ENCODE measurements at places on chromosomes 13 and 19.

- no peak for DNase-seq
These were observed 1.1 kb downstream of the TMEM147 start for GRCh38 chr19:35546532-35546931.

GRCh38 chr19:2775556-2776430 lies 7.3 kb downstream of the SGTA start:
- DNase-seq: no peak

DNA sequence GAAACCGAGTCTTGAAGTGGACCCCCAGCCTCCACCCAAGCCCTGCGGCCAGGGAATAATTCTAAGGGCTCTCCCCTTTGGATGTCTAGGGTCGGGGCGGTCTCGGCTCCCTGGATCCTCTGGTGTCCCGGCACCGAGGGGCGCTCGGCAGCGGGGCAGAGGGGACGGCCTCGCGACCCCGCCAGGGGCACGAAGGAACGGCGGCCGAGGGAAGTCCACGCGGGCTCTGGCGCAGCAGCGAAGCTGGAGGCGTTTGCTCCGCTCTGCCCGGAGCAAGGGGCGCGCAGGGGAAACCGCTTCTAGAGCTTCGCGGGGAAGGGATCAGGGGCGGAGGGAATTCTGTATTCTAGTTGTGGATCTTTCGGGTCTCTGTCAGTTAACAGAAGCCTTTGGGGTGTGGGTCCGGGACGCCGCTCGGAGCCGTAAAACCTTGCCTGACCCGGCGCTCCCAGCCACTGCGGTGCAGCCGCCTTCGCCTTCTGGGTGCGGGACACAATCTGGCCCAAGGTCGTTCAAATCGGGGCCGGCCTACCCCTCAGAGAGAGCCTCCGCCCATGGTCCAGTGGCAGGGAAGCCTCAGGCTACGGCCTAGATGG lies 118.2 kb downstream of the KCNRG start:
- peak; percentile 8 for DNase-seq

- DNase-seq: no peak
These were observed 2.2 kb upstream of the FCHO1 start for GRCh38 chr19:17748884-17749638.

DNA sequence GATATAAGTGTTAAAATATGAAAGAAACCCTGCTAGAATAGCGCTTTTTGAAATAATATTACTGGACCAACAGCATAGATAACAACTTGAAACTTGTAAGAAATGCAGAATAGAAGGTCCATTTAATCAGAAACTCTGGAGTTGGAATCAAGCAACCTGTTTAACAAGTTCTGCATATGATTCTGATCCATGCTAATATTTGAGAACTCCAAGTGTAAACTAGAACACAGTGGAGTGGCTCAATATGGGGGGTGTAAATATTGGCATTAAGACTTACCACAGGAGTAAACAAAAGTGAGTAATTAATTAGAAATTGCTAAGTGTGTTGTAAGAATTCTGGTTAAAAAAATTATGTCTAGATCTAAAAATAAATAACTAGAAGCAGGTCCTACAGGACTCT lies 151.2 kb downstream of the SLITRK1 start:
- DNase-seq: no peak

DNA sequence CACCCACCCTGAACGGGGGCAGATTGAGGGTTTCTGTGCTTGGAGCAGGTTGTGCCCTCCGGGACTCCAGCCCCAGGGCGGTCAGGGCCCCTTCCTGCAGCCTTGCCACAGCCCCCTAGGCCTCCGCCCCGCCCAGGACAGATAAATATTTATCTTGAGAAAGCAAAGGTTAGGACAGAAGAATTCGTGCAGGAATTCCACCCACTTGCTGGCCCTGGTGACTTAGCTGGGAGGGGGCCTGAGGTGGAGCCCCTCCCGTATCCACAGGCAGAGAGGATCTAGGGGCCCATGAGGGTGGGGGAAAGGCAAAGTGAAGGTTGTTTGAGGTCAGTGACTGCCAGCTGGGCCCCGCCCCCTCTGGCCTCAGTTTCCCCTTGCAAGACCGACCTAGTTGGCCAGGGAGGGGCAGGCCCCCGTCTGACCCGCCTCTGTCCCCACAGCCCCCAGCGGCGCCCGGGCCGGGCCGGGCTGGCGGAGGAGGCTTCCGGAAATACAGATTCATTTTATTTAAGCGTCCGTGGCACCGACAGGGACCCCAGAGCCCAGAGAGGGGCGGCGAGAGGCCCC lies 5.2 kb downstream of the MIDN start:
- DNase-seq: no peak

- DNase-seq: no peak
These were observed 66.8 kb downstream of the IPO5 start for GRCh38 chr13:98020271-98020670.

DNA sequence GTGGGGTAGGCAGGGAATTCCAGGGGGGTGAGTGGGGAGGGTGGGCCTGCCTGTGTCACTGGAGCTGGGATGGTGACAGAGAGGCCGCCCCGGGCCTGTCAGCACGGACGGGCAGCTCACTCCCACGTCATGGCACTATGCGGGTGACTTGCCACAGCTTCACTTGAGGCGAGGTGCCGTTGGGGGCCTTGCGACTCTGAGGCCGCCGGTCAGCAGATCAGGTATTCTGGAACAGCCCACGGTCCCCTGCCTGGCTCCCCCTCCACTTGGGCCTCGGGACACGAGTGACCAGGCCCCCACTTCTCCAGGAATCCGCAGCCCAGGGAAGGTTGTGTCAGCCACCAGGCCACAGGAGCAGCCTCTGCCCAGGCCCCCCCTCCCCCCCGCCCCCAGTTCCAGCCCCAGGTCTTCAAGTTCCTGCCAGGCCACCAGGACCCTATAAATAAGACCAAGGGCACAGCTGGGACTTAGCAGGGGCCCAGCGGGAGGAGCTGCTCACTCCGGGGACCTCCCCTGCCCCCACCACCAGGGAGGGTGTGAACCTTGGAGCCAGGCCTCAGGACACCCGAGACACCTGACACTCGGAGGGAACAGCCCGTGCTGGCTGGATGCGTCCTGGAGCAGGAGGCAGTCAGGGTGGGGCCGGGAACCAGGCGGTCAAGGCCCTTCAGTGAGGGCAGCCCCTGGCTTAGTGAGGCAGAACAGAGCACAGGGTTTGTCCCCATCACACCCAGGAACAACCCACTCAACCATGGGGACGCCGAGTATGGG lies 2.7 kb upstream of the MIDN start:
- no peak for DNase-seq

DNA sequence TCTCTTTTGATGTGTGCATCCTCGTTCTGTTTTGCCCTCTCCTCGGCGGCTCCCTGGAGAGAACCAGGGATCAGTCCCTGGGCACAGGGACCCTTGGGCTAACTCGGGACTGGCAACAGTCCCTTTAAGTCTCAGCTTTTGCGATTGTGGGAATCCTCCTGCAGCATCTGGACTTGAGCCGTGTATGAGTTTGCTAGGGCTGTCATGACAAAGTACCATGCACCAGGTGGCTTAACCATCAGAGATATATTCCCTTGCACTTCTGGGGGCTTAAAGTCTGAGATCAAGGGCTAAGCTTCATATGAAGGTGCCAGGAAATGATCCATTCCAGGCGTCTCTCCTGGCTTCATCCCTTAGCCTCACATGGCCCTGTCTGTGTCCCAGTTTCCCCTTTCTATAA lies 34.5 kb downstream of the ARHGEF18 start:
- DNase-seq: no peak

DNA sequence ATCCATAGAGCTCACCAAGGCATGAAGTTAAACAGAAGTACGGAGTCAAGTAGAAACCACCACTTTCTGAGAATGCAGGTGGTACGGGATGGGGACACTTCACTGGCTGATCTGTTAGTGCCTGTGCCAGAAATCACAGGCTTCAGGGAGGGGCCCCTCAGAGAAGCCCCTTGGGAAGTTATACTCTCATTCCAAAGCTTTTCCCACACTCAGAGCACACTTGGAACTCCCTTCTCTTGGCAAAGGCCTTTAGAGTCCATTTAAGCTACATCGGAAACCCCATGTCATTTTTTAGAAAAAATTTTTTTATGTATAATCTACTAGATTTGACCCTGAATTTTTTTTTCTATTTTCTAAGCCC lies 80.7 kb upstream of the WASF3 start:
- no peak for DNase-seq

- no peak for DNase-seq
These were observed 313.5 kb downstream of the FOXO1 start for GRCh38 chr13:40352802-40353562.

DNA sequence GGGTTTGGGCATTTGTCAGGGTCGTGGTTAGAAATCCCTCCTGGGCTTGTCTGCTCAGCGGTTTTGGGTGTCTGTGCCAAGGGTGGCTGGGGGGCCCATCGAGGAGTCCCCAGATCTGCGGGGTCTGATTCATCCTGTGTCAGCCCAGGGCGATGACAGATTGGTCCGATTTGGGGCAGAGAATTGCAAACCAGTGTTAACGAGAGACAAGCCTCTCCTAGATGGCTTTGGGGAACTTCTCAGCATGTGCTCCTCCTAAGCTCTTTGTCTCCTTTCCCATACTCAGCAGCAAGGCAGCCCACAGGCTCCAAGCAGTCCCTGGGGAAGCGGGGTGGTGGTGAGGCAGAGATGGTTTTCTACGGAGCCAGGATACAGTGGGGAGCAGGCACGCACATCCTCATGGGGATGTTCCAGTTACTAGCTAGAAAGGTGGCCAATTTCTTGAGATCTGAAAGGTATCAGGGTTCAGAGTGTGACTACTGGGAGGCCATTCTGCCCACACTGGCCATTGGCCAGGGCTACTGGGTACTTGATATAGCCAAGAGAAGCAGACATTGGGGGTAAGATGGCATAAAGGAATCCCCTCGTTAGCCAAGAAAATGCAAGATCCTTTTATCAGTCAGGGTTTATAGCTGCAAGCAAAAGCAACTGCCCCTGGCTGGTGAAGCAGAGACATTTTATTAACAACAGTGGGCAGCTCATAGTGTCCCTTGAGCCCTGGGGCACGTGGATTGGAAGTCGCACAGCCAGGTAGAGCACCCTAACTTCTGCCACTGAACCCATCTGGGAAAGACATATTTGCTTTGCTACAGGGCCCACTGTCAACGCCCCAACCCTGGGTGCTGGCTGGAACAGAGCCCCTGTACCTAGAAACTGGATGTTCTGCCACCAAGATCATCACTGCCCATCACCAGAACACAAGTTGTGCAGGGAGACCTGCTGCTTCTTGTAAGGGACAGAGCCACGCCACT lies 63.6 kb downstream of the RGCC start:
- DNase-seq: no peak

GRCh38 chr13:71626421-71627117 lies 240.4 kb downstream of the DACH1 start:
- DNase-seq: no peak

GRCh38 chr19:35149463-35149862 lies 5.1 kb upstream of the FXYD5 start:
- DNase-seq: no peak

DNA sequence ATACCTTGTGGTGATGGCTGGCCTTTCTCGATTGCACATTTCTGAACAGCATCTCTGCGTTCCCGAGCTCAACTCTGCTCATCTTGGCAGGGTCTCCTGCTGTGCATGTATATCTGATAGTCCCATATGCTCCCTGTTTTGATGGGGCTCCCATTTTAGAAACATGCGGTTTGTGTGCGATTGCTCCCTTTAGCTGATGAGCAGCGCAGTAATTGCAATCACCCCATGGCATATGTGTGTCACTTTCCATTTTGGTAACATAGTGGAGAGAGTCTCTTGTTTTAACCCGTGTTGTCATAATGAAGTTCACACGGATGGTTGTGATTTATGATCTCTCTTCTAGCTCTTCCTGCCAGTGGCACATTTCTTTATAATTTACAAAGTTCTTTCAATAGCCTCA lies 144.7 kb downstream of the MTUS2 start:
- no peak for DNase-seq

- no peak for DNase-seq
These were observed 117.6 kb upstream of the SPRY2 start for GRCh38 chr13:80458543-80458942.

GRCh38 chr19:17969096-17969792 lies 2.3 kb downstream of the KCNN1 start:
- no peak for DNase-seq

DNA sequence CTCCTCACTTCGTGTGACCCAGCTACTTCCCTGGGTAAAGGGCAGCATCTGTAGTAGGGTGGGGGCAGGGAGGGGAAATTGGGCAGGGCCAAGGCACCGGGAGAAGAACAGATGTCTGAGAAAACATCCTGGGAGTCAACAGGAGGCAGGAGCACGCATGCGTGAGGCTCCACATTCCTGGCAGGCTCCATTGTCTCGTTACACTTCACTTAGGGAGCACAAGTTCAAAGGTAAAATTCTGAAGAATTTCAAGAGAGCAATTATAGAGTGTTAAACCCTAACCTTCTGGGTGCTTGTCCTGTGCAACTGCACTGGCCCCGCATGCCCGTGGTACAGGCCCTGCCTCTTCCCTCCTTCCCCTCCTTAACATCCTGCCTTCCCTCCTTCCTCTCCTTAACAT lies 79.6 kb upstream of the POMP start:
- no peak for DNase-seq

GRCh38 chr13:97352815-97353214 lies 81.2 kb upstream of the RAP2A start:
- DNase-seq: no peak

DNA sequence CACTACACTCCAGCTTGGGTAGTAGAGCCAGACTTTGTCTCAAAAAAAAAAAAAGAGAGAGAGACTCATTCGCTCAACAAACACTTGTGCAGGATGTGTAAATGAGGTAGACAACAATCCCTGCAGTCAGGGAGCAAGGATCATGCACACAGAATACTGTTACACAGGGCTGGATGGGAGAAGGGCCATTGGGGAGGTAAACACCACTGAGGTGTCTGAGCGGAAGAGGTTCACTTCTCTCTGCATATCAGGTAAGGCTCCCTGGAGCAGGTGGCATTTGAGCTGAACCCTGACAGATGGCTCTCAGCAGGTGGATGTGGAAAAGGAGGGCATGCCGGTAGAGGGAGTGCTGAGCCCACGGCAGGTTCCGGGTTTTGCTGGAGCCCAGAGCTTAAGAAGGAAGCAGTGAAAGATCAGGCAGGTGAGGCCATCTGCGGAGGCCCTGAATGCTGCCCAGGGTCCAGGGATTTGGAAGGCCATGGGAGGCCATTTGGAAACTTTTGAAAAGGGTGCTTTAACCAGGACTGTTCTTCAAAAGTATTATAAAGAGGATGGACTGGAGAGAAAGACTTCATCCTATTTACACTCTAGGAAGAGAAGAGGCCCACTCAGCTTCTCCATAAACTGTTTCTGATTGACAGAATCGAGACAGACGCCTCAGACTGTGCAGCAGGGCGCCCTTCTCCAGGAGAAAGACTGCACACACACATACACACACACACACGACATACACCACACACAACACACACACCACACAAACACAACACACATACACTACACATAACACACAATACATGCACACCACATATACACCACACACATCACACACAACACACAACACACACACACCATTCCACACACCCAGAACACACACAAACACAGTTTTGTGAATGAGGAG lies 199.4 kb downstream of the USP12 start:
- DNase-seq: no peak

DNA sequence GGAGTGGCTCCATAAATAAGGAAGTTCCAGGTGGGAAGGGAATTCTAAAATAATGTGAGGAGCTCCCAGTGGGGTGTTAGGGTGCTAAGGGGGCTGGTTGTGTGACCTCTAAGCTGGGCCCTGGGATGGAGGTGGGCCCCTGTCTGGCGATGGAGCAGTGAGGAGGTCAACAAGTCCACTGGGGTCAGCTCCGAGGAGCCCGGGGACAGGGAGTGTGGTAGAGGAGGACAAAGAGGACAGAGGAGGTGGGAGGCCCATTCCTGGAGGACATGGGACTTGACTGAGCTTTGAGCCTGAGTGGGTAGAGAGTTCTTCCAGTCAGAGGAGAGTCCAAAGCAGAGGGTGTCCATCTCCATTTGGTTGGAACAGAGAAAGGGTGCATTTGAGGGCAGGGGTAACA lies 390.2 kb downstream of the TSHZ3 start:
- no peak for DNase-seq
